ENCODE measurements at places on chromosomes 6 and 20. TPM values are rescaled to one million over a fixed set of nuclear protein-coding genes. Genes with fewer than 3 reads are reported as not detected.

The CLDN20 gene
- polyA plus RNA-seq: 2.1 TPM

The PGC gene
- 0.26 TPM for polyA plus RNA-seq

The CD83 gene
- polyA plus RNA-seq: 11.3 TPM

The CDH26 gene
- polyA plus RNA-seq: 0.87 TPM

The ZC2HC1B gene
- not detected for polyA plus RNA-seq

The FOXF2 gene
- polyA plus RNA-seq: 0.12 TPM

The DYNLT2 gene
- 6.1 TPM for polyA plus RNA-seq

The CRISP2 gene
- not detected for polyA plus RNA-seq

The FKBP1C gene
- 3.1 TPM for polyA plus RNA-seq

The CCM2L gene
- polyA plus RNA-seq: 7.9 TPM
